Upper lobe of left lung (tissue), 6 donors: ENCODE measurements at places on chromosomes 16 and 17. TPM values are rescaled to one million over a fixed set of nuclear protein-coding genes. Genes with fewer than 3 reads are reported as not detected.

GLIS2 gene
- total RNA-seq, result 35.2 TPM

DNA sequence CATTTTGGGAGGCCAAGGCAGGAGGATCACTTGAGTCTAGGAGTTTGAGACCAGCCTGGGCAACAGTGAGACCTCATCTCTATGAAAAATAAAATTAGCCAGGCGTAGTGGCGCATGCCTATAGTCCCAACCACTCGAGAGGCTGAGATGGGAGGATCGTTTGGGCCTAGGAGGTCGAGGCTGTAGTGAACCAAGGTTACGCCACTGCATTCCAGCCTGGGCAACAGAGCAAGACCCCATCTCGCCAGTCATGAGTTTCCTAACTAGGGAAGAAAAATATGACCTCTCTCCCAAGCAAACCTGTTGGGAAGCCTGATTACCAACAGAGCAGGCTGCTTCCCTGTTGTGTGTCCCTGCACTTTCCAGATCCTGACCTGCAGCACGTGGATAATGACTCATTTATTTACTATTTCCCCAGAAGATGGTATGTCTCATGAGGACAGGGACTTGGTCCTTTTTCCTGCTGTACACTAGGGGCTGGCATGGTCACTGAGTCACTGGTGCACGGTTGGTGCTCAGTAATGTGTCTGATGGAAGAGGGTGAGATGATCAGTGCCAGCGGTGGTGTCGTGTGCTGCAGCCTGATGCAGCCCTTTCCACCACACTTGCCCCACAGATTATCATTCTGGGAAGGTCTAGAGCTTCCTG, 30.8 kb downstream of the NMT1 start:
- no peak for DNase-seq

GRCh38 chr16:84752600-84752999, 52.8 kb downstream of the USP10 start:
- no peak for DNase-seq

GRCh38 chr17:27807567-27808470, 7.5 kb upstream of the NOS2 start:
- DNase-seq, result peak; percentile 29

DNA sequence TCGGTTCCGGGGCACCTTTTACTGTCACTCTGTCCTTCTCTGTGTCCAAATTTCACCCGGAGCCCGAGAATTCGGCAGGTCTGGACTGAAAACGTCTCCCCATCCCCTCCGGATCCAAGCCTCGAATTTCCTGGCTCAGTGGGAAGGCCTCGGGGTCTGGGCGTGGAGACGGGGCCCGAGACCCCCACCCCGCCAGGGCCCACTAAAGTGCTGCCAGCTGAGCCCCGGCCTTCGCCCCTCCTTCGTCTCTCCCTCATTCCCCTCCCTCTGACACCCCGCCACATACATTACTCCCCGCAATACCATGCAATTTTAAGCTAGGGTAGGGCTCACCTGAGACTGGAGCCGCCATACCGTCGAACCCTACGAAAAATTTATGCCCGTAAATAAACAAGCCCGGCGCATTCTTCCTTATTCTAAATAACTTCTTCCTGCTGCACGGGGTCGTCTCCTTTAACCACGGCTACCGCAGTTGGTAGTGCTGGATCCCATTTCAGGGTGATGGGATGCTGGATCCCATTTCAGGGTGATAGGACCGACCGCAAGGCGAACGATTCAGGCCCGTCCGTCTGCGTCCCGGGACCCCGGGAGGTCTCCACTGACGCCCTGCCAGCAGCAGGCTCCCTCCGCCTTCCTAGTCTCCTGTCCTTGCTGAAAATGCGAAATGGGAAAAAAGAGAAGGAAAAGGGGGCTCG, 4.4 kb upstream of the OR1F1 start:
- DNase-seq, result peak; percentile 50

ABCC6 gene
- 55.9 TPM for total RNA-seq

GRCh38 chr17:78767806-78768205, 14.3 kb downstream of the CYTH1 start:
- DNase-seq, result no peak

- peak; percentile 79 for DNase-seq
Measured at GRCh38 chr17:81558941-81559806, 7.0 kb upstream of the FAAP100 start.

DNA sequence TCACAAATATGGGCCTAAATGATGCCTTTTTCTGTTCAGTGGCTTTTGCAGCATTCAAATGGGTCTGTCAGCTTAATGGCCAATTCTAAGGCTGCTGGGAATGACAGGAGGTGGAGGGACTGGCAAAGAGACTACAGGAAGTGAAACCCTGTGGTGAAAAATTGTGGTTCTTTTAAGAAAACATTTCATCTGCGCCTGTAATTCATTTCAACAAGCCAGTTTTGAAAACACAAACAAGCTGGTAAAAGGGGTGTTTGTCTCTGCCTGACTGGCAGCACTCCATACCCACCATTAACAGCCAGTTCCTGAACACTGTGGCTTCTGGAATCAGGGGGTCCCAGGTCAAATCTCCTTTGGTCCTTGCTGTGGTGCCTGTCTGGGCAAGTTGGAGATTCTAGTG, 3.6 kb upstream of the KDM8 start:
- no peak for DNase-seq

DNA sequence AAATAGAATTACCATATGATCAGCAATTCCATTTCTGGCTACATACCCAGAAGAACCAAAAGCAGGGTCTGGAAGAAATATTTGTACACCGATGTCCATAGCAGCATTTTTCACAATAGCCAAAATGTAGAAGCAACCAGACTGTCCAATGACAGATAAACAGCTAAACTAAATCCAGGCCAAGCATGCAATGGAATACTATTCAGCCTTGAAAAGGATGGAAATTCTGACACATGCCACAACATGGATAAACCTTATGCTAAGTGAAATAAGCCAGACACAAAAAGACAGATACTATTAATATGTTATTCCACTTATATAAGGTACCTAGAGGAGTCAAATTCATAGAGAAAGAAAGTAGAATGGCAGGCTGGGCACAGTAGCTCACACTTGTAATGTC, 25.9 kb upstream of the CREBBP start:
- no peak for DNase-seq

DNA sequence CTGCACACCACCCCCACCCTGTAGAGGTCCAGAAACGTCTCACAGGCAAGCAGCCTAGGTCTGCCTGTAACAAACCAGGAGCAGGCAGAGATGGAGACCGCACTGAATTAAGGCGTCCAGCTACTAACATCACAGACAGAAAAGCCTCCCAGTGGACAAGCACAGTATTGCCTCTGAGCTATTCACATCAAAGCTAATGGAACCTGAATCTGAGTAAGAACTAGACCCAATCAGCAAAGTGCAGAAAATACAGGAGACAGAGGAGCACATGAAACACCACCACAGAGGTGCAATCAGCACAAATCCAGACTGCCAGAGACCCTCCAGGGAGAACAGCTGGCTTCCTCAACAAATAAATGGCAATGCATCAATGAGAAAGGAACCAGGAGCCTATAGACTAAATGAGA, 22.2 kb upstream of the PEMT start:
- DNase-seq, result peak; percentile 68

KRT28 gene
- total RNA-seq, result not detected

GRCh38 chr17:44906763-44907728, 7.8 kb upstream of the EFTUD2 start:
- DNase-seq, result no peak
